NCI-H1105 (cell line): ENCODE measurements at places on chromosomes 13 and 19.

- DNase-seq: no peak
Observed at GRCh38 chr13:77508959-77509620, 26.4 kb upstream of the SCEL start.

DNA sequence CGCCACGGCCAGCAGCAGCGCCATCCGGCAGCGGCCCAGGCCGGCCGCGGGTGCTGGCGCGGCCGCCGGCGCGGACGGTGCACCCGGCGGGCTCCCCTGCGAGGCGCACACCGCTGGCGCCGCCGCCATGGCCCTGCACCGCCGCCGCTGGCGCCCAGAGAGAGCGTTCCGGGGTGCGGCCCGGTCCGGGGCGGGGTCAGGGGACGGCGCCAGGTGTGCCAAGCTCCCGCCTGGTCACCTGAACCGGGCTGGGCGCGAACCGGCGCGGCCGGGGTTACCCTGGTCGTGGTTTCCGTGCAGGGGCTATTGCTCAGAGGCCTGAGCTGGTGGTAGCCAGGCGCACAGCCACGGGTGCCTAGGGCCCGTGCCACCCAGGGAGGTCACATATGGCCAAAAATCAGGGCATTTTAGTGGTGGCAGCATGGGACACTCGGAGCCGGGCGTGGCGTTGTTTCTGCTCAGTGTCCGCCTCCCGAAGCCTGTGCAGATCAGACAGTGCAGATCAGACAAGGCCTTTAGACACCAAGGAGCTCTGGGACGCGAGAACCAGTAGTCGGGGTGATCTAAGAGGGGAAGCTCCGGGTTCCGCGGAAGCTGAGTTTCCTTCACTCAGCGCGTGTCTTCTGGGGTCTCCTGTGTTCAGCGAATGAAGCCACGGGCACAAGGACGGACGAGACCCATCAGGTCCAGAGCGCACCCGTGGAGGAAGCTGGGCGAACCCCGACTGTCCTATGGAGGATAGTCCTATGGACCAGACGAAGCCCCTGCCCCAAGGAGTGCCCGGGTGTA is at the start of gene TMEM238:
TMEM238 (minus strand) TSS at position 162 of the 789 bp plus-strand sequence; CDS start at position 129, 33 bp downstream.
- DNase-seq: peak; percentile 12

DNA sequence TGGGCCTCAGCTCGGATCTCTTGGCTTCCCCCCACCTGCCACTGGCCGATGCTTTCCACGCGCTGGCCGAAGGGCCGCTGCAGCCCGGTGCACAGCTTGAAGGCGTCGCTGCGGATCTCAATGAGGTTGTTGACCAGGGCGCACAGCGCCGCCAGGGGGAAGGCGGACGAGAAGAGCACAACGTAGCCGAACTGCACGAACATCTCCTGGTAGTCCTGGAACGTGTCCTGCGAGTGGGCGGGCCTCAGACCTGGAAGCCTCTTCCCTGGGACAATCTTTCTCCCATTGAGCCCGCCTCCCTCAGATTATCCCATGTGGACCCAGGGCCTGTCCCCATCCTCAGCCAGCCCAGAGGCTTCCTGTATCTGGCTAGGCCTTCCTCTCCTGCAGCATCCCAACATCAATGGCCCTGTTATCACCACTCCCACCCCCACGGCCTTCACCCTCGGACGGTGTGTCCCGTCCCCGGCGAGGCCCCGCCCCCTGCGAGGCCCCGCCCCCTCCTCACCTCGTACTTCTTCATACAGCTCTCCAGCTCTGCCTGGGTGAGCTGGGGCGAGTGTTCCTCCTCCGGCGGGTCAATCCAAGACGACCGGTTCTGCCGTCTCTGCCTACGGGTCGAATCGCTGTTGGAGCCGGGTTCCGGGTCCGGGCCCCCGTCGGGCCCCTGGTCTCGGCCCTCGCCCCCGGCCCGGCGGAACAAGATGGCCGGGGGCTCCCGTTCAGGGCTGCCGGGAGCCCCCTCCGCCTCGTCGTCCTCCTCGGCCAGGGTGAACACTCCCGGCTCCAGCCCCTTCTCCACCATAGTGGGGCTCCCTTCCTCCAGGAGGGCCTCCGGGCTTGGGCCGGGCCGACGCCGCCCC is 6.8 kb downstream of the ANO8 start:
- peak; percentile 33 for DNase-seq

GRCh38 chr13:81606074-81606473 is 1265.1 kb upstream of the SPRY2 start:
- DNase-seq: no peak

GRCh38 chr13:108273429-108274118 is 4.1 kb downstream of the TNFSF13B start:
- no peak for DNase-seq

DNA sequence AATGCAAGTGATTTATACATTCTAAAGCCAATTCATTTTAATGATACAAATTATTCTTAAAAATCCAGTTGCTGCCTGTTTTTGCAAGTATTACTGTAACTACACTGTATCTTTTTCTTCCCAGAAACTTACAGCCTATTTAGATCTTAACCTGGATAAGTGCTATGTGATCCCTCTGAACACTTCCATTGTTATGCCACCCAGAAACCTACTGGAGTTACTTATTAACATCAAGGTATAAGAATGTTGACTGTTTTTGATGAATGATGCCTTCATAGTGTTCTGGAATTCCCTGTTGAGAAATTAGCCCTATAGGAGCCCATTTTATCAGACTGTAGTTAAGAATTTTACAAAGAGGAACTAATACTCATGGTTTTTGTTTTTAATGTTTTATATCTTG is 25.0 kb downstream of the ITM2B start:
- DNase-seq: no peak

DNA sequence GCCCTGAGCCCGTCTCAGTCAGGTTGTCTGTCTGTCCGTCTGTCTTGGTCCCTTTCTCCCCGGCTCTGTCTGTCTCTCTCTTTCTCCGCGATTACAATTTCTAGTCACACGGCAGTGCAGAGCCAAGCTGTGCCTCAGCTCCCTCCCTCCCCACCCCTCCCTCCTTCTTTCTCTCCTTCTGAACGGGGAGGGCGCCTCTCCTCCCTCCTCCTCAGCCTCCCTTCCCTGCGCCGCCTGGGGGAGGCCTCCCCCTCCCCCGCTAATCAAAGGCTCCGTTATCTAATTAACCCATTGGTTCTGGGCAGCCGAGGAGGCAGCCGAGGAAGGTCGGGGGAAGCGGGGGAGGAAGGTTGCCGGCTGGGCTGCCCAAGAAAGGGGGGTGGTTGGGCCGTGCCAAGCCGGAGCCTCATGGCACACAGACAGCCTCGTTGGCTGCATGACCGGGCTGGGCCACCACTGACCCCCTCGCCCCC is 16.5 kb downstream of the LRRC4B start:
- DNase-seq: no peak

DNA sequence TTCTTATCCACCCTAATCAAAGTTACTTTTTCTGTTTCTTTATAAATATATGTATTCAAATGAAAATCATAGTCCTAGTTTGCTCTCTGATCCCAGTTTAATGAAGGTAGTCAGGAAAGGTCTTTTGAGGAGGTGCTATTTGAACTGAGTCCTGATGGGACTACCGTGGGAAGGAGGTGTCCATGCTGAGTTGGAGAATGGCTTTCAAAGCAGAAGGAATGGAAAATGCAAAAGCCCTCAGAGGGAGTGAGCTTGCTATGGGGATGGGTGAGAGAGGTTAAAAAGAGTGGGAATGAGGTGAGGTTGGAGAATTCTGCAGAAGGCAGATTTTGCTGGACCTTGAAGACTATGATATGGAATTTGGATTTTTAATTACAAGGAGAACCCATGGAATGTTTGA is 193.6 kb downstream of the GPC6 start:
- no peak for DNase-seq

GRCh38 chr13:75610466-75610865 is 25.7 kb upstream of the LMO7 start:
- DNase-seq: no peak

GRCh38 chr13:60590800-60591747 is 194.1 kb downstream of the TDRD3 start:
- DNase-seq: no peak

- no peak for DNase-seq
Observed at GRCh38 chr13:105116966-105117365, 1418.5 kb downstream of the EFNB2 start.

GRCh38 chr13:50901701-50902100 is 7.9 kb upstream of the RNASEH2B start:
- no peak for DNase-seq

DNA sequence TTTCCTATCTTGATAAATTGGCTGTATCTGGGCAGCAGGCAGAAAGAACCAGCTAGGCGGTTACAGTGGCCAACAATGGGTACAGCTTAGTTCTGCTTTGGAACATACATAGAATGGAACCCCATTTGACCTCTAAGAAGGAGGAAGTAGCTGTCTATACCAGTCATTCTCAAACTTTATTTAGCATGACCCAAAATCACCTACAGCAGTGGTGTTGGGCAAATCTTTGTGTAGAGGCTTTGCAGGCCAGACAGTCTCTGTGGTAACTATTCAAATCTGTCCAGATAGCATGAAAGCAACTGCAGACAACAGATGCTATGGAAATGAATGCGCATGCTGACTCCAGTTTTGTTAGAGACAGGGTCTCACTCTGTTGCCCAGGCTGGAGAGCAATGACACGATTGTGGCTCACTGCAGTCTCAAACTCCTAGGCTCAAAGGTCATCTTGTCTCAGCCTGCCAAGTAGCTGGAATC is 12.0 kb upstream of the KCNC3 start:
- DNase-seq: no peak

DNA sequence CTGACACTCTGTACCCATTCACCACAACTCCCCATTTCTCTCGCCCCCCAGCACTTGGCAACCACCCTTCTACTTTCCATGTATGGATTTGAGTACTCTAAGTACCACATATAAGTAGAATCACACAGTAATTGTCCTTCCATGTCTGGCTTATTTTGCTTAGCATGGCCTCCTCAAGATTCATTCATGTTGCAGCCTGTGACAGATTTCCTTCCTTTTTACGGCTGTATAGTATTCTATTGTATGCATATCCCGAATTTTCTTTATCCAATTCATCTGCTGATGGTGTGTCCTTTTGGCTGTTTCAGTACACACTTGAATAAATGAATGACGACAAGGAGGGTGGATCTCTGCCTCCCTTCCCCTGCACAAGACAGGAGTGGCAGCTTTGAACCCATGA is 95.1 kb downstream of the ZNF536 start:
- DNase-seq: no peak

GRCh38 chr19:44796701-44797115 is 12.2 kb upstream of the BCAM start:
- no peak for DNase-seq

- no peak for DNase-seq
Observed at GRCh38 chr13:88461272-88462009, 790.3 kb downstream of the SLITRK5 start.

GRCh38 chr19:28019901-28020300 is 1193.0 kb downstream of the UQCRFS1 start:
- DNase-seq: no peak

- DNase-seq: no peak
Observed at GRCh38 chr19:55579766-55580621, 654 bp downstream of the ZNF579 start.

GRCh38 chr13:54845351-54845965 is 1816.8 kb downstream of the OLFM4 start:
- DNase-seq: no peak

- no peak for DNase-seq
Observed at GRCh38 chr13:93326234-93326811, 99.7 kb downstream of the GPC6 start.

- DNase-seq: no peak
Observed at GRCh38 chr13:25288966-25289365, 1.7 kb upstream of the MTMR6 start.

- DNase-seq: no peak
Observed at GRCh38 chr19:41356984-41357739, 3.4 kb upstream of the TGFB1 start.

DNA sequence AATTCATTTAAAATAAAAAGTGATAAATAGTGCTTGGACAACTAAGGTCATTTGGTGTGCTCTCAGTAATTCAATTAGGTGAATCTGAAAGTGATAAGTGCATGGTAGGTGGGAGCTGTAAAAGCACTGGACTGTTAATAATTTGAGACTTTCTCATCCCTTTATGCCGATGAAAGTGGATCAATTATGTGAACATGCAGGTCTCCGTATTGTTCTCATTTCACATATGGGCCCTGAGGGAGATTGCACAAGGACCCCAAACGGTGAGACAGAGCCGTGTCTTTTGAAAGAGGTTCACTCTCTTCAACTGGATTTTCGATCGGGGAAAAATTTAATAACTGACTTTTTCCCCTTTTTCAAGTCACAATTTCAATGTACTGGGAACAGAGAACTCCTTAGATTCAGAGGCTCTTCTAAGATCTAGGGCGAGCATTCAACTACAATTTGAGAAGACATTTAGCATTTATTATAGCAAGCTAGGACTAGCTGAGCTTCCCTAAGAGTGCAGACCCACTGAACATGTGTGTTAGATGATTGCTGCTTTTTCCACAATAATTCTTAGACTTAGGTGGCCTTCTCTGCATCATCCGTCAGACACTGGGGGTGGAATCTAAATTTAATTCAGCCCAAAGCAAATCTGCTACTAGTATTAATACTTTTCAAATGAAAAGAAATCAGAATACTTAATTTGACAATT is 347.6 kb downstream of the OXGR1 start:
- DNase-seq: no peak

GRCh38 chr13:109977212-109977968 is 191.0 kb upstream of the IRS2 start:
- no peak for DNase-seq
